ENCODE measurements at places on chromosomes 4 and X. TPM values are rescaled to one million over a fixed set of nuclear protein-coding genes. Genes with fewer than 3 reads are reported as not detected.
A peak's percentile ranks its signal among the peaks of the same experiment; 100 is the strongest.

GRCh38 chr4:176601124-176601523 lies 191.6 kb downstream of the VEGFC start:
- no peak for DNase-seq

GRCh38 chrX:119155416-119156035 lies 27.9 kb upstream of the KIAA1210 start:
- no peak for DNase-seq

- no peak for DNase-seq
These were observed 50.9 kb downstream of the BEND4 start for GRCh38 chr4:42101446-42101975.

DNA sequence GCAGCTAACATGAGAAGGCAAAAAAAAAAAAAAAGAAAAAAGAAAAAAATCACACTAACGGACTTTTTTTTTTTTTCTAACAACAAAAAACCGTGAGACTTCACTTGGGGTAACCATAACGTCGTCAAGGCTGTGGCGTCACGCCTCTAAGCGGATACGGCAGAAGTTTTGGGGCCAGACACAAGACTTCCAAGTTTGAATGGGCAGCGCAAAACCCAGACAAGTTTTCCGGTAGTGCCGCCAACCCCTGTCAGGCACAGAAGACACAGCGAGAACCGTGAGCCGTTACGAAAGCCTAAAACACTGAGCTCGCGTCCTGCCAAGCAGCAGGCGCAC lies 556 bp upstream of the SMARCA5 start:
- no peak for DNase-seq

DNA sequence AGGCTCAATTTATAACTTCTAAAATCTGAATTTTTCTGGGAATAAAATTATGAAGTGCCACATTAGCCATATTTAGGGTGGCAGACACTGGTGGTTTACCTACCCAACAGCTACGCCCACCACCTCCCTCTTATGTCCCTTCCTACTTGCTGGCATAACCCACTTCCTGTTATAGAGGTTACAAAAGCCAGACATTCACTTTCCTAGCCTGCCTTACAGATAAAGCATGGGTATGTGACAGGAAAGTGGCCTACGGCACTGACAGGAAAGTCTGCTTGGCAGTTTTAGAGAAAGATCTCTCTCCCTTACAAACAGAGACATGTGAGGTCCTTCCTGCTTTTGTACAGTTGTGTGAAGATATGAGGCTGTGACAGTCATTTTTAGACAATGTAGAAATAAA lies 12.4 kb downstream of the DDX53 start:
- DNase-seq: no peak

DNA sequence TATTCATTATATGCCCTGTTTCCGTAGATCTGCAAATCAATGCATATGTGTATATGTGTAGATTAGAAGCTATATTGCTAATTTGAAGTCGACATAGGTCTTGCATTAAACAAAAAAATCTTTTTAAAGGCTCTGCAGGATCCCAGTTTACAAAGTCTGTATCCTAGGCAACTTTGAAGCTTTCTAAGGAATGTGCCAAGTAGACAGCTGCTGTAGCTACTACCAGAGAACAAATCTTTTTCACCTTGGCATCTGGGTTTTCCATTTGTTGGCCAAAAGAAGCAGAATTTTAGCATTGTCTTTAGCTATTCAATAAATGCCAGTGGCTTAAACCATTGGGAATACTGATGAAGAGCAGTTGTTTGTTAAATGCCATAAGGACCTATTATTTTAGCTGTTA lies 88.0 kb downstream of the NAA11 start:
- no peak for DNase-seq

- no peak for DNase-seq
These were observed 151.2 kb upstream of the SLC4A4 start for GRCh38 chr4:71187404-71188155.

DNA sequence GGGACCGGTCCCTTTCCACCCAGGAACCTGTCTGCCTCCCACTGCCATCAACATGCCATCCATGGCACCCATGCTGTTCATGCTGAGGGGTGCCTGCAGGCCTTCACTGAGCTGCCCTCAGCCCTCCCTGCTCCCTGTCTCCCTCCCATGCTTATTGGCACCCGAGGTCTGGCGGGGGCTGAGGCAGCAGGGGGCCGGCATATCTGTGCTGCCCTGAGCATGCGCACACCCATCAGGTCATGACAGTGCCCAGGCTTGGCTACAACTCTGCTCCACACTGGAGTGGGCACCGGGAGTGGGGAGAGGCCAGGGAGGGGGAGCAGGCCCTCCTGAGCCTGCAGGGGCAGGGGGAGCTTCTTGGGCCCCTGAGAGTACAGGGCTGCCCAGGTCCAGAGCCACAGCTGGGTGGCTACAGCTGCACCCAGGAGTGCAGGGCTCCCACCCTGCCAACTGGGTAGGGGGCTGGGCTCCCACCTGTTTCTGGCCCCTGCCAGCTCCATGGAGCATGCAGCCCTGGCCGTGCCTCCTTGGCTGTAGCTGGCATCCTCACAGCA lies 395.8 kb upstream of the DMD start:
- DNase-seq: no peak

DNA sequence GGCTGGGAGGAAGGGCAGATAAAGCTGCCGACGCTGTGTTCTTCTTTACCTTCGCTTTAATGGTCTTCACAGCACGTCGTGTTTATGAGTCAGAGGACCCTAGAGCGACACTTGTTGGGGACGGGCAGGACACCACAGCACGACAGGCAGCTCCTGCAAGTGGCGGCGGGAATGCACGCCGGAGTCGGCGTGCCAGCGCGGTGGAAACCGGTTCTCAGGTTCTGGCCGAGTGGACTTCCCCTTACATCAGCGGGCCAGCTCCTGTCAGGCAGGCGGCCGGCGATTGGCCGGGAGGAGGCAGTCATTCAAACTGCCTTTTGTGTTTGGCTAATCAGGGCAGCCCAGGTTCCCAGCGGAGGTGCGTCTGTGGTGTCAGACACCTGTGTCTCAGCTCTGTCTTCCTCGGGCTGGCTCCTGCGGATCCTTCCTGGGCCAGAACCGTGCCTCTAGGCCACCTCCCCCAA lies 150.9 kb downstream of the SHROOM3 start:
- DNase-seq: peak; percentile 97

DNA sequence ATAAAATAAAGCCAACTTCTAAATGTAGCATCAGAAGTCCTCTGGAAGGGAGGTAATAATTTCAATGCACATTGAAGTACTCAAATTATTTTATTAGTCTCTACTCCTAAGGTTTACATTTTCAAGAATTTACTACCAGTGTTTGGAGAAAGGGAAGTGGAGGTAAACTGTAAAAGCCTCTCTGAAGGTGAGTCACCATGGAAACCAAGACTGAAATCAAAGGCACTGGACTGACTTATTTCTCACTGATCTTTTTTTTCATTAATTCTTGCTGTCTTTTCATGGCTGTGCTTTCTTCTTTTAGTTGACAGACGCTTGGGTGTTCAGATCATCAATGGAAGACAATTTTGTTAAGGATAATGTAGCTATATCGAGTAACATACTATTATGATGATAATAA lies 9.7 kb downstream of the SLC39A8 start:
- DNase-seq: no peak

DNA sequence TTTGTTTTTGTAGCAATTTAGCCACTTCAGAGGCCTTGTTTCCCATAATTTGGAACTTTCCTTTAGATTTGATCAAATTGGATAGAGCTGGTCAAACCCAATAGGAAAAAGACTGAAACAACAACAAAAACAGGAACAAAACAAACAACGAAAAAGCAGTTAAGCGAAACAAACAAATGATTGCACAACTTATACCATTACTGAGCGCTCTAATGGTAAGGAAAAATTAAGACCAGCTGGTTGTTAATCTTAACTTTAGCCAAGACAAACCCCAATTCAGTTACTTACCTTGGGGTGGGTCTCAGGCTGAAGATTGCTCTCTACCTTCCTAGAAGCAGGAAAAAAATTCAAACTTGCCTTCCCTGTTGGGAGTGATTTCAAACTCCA lies 38.3 kb downstream of the SPCS3 start:
- no peak for DNase-seq

DNA sequence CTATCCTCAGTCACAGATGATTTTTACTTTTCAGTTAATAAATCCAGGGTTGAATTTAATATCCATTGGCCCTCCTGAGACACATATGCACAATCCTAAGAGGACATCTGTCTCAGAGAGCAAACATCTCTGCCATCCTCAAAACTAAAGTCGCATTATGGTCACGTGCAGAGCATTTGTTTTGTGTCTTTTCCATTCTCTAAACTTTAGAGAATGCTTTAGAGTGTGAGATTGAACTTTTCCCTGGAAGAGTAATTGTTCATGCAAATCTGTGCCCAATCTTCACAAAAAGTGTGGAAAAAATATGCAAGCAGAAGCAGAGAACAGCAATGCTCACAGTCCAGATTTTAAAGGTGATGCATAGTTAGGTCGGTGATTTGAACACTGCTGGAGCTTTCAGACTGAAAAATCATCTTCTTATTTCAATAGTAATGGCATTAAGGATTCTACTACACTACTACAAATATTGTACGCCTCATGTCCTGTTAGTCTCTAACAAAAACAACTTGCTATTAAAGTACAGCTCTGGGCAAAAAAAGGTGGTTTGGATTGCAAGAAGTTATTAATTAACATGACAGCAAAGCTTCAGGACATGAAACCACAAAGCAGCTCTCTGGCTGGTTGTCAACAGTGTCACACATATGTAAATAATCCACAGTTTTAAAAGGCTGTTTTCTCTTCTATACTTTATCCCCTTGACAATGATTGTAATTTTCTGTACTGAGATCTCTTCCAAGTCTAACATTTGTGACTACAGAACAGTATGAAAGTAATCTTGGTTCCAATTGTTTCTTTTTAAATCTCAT lies 19.9 kb downstream of the DCHS2 start:
- no peak for DNase-seq

DNA sequence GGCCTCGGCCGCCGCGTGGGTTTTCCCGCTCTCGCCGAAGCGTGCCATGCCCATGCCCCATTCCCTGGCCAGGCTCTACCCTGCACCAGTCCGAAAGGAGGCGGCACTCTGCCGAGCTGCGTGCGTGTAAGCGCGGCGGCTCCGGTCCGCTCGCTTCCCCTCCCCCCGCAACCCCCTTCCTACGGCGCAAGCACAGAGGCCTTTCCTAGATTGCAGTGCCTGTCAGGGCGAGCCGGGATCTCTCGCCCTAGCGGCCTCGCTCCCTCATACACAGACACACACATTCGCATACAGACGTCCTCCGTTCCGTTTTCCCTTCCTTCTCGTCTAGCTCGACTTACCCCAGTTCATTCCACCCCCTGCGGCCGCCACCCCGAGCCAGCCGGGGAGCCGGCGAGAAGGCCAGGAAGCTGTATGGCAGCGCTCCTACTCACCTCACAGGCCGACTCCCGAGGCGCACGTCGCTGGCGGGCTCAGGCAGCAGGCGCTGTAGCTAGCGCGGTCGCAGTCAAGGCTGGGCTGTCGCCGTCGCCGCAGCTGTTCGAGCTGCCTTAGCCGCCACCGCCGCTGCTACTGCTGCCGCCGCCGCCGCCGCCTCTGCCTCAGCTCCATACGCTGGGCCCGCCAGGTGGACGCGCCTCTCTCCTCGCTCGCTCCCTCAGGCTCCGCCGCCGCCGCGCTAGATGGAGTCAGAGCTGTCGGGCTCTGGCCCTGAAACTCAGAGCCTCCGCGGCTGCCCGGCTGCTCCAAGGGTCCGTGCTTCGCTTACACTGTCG lies 615 bp downstream of the NEXMIF start:
- DNase-seq: peak; percentile 47

- peak; percentile 40 for DNase-seq
These were observed 568 bp downstream of the CHST7 start for GRCh38 chrX:46573892-46574773.

GRCh38 chr4:6687947-6688878 lies 5.5 kb upstream of the S100P start:
- DNase-seq: peak; percentile 62

DNA sequence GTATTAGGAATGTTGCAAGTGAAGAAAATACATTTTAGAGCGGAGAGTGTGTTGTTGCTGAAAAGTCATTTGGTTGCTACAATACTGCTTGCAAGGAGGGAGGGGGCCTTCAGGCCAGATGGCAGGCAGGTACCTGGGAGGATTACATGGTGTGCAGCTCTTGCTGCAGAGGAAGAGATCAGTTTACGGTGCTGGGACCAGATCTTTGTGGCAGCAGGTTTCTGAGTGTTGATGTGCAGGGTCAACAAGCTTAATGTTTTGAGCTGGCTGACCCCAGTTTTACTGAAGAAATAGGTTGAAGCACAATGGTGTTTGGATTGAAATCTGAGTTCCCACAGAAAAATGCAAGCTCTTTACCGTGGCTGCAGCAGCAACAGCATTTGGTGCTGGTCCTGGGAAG lies 96.4 kb upstream of the DDIT4L start:
- DNase-seq: no peak

DNA sequence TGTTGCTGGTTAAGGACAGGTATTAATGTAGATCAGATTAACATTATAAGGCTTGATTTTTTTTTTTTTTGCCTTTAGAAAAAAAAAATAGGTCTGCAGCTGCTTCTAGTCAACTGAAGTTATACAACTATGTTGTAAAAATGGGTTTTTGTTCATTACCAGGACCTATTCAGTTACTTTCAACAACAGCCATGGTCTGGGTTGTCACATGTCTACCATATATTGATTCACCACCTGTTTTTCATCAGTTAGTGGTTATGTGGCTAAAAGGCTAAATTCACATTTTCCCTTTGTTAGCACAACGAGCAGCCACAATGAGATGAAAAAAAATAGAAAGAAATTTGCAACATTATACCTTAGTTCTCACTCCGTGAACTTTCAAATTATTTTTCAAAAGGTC lies 45.5 kb downstream of the GLRB start:
- DNase-seq: no peak

- no peak for DNase-seq
These were observed 246.4 kb downstream of the AFAP1 start for GRCh38 chr4:7693237-7693608.

- no peak for DNase-seq
These were observed 11.2 kb upstream of the RNF175 start for GRCh38 chr4:153771046-153771445.

The CCDC110 gene
- total RNA-seq: 4.1 TPM

The RIPPLY1 gene
- not detected for total RNA-seq

The DHRSX gene
- total RNA-seq: 39.0 TPM

The F8A2 gene
- not detected for total RNA-seq

The PLS3 gene
- 79.5 TPM for total RNA-seq

The SRPX gene
- total RNA-seq: 415 TPM

All from breast epithelium (tissue), 4 donors.